Prostate gland (tissue), 2 donors: ENCODE measurements at places on chromosomes 5 and 9.

- DNase-seq = no peak
These were observed 44.1 kb downstream of the TJP2 start for GRCh38 chr9:69218166-69218565.

DNA sequence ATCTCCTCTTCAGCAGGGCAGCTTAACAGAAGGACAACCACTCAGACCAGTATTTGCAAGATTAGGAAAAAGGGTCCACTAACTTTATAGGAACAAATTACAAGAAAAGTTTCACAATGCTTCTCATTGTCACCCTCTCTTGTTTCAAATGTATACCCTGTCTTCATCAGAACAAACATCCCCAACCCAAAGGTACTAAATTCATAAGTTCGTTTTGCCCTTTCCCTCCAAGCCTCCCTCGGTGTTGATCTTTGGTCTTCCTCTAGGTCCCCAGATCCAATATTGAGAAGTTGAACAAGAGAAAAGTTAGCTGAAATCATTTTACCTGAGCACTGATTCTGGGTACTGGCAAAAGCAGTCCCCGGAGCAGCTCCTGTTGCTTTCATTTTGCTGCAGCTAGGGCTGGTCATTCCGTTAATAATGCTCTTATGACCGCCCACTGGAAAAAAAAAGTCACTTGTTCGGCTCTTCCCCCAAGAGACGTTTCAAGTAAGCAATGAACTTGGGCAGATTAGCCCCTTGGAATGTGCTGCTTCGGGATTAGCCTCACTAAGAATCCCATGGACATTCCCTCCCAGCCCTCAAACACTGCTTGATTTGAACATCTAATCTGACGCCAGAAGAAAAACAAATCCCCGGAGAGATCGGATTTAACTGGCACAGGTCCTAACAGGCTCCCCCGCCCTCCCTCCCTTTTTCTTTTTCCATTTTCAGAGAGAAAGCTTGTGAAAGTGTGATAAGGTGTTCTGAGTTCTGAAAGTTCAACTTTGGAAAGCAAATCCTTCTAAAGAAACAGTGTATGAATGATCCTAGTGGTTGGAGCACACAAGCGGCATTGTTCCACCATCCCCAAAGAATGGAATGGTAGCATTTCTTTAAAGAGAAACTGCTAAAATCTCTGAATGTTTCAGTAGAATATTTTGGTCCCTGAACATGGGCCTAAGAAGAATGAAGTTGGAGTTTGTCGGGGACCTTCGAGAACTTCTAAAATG is 252.5 kb downstream of the TRPM3 start:
- DNase-seq = no peak

GRCh38 chr5:151236888-151237287 is 13.0 kb upstream of the CCDC69 start:
- no peak for DNase-seq

DNA sequence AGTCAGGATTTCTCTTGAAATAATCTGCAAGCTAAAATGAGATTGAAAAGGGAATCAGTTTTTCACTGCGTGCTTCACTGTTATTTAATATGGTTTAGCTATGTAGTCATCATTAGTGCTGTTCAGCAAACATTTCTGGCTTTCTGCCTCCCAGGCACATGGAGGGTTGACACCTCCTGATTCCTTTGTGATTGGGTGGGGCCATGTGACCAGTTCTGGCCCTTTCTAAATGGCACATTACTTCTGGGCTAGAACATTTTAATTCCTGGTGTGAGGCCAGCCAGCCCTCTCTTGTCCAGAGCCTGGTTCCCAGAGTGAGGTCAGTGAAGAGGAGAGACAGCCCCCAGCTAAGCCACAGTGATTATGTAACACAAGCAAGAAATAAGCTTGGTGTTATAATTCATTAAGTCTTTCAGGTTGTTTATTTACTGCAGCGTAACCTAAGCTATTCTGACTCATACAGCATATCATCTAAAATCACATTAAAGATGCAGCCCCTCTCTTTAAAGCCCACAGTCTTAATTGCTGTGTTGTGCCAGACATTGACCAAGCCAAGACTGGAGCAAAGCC is 17.4 kb upstream of the ARSI start:
- DNase-seq = no peak

DNA sequence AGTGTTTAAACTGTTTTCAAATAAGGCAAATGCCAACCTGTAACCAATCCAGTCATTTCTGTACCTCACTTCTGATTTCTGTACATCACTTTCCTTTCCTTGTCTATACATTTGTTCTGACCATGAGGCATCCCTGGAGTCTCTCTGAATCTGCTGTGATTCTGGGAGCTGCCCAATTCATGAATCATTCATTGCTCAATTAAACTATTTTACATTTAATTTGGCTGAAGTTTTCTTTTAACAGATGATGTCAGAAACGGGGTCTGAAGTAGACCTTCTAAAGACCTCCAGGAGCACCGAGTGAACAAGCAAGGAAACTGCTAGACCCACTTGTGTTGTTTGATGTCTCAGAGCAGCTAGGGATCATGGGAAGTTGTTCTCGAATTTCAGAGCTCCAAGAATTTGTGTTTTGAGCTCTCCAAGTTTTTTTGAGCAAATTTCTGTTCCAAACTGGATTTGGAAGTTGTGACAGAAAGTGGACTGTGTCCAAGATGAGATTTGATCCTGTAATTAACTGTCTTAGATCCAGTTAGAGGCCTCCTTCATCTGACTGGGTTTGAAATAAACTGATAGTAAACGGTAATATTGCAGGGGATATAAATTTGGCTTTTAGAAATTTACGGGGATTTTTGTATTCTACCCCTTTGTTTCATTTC is 490.8 kb upstream of the ST8SIA4 start:
- DNase-seq = no peak

DNA sequence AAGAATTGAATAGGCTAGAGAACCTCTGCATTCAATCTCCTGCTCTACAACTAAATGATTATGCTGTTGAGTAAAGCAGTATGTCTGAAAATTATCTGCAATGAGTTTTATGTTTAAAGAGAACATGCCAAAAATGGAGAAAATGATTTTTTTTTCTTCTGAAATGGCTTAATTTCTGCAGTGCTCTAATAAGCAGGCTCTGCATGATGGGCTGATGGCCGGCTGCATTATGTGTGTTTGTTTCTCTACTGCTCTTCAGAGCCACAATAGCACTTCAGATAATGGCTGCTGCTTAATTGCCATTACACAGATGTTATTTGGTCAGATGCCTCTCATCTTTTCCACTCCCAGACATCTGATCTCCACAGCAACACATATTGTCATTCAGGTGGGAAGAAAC is 286.4 kb upstream of the DMAC1 start:
- DNase-seq = no peak

DNA sequence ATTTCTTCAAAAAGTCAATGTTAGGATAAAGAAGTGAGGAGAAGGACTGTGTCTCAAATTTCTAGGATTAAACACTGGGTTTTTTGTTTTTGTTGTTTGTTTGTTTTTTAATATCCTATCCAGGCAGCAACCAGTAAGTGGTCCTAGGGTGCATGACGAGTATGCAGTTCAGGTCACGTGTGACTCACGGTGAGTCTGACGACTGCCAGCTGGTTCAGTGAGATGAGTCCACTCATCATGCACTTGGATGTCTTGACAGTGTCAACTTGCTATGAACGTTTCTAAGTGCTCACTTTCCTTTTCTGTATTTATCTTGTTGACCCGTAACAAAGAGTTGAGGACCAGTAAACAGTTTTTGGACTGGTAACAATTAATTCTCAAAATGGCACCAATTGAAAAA is 32.7 kb downstream of the ATG10 start:
- no peak for DNase-seq

GRCh38 chr9:89453452-89453851 is 44.5 kb downstream of the SEMA4D start:
- no peak for DNase-seq

DNA sequence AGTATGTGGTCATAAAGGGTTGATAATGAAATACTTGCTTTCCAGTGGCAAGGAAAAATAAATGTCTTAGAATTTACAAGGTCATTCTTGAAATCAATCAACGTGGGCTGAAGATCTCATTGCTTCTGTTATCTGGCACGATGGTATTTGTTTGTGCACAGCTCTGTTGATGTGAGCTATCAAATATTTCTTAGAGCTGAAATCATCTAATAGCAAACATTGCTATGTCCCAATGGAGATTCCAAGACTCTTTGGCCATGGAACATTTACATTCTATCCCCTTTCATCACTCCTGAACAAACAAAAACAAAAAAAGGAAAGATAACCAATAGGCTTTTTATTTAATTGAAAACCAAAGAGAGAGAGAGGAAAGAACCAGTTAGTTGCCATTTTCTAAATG is 111.5 kb upstream of the CCDC152 start:
- no peak for DNase-seq

- no peak for DNase-seq
These were observed 44.9 kb downstream of the NKD2 start for GRCh38 chr5:1053391-1054017.
